ENCODE measurements at places on chromosomes 11 and 22. TPM values are rescaled to one million over a fixed set of nuclear protein-coding genes. Genes with fewer than 3 reads are reported as not detected.

- no peak overlapping the region for H3K4me3 ChIP-seq
- H3K36me3 ChIP-seq = no peaks in the 10 kb centered on the region
- no peaks in the 10 kb centered on the region for H3K27me3 ChIP-seq
- peak; percentile 41 for DNase-seq
Measured at GRCh38 chr22:19085233-19085718, 36.9 kb downstream of the DGCR2 start.

DNA sequence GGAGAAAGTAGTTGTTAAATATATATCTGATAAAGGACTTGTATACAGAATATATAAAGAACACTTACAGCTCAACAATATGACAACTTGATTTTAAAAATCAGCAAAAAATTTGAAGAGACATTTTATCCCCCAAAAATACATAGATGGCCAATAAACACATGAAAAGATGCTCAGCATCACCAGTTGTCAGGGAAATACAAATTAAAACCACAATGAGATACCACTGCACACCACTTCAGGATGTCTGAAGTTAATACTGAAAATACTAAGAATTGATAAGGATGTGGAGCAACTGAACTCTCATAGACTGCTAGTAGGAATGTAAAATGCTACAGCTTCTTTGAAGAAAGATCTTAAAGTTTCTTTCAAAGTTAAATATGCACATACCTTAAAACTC is 49.2 kb downstream of the KREMEN1 start:
- DNase-seq = no peak
- no peak overlapping the region for H3K4me3 ChIP-seq

DNA sequence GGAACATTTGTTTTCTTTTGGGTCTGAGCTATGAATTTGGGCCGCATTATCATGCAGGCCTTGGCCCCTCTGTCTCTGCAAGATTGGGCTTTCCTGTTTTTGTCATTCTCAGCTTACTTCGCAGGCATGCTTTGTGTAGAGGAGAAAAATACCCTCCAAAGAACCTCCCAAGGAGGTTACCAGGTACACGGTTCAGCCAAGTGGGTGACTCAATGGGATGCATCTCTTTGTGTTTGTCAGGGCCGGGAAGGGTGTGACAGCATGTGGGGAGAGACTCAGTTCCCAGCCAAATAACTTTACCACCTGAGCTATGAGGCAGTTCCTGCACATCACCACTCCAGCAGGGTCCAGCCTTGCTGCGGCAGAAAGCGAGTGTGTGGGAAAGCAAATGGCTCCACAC is 47.8 kb upstream of the CLDN5 start:
- no peak for DNase-seq
- H3K36me3 ChIP-seq = no peaks in the 10 kb centered on the region
- no peak overlapping the region for H3K4me3 ChIP-seq
- no peaks in the 10 kb centered on the region for H3K4me1 ChIP-seq
- H3K27me3 ChIP-seq = no peaks in the 10 kb centered on the region
- H3K27ac ChIP-seq = no peak overlapping the region

DNA sequence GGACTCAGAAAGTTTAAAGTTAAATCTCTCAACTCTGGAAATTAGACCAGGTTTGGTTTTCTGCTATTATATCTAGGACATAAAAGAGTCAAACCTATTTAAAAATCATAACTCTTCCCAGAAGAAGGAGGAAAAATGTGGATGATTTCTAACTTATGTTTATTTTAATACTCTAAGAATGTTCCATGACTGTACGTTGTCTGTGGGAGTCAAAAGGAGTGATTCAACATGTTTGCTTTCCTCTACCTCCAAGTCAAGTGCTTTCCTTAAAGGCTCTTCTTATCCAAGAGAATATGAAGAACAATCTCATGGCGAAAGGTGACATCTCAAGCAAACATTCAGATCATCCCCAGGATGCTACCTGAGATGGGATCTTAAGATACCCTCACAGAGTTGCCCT is 21.6 kb downstream of the OR51E1 start:
- no peaks in the 10 kb centered on the region for H3K27me3 ChIP-seq
- H3K4me3 ChIP-seq = no peak overlapping the region
- H3K27ac ChIP-seq = no peak overlapping the region
- H3K36me3 ChIP-seq = no peaks in the 10 kb centered on the region
- no peak for DNase-seq

MCAM gene
- total RNA-seq = 35.4 TPM

DDTL gene
- not detected for total RNA-seq

GRCh38 chr11:84795698-84796097 is 831.4 kb downstream of the DLG2 start:
- no peaks in the 10 kb centered on the region for H3K4me1 ChIP-seq
- no peak overlapping the region for H3K4me3 ChIP-seq
- no peak overlapping the region for H3K27ac ChIP-seq
- H3K36me3 ChIP-seq = no peaks in the 10 kb centered on the region
- DNase-seq = no peak

DNA sequence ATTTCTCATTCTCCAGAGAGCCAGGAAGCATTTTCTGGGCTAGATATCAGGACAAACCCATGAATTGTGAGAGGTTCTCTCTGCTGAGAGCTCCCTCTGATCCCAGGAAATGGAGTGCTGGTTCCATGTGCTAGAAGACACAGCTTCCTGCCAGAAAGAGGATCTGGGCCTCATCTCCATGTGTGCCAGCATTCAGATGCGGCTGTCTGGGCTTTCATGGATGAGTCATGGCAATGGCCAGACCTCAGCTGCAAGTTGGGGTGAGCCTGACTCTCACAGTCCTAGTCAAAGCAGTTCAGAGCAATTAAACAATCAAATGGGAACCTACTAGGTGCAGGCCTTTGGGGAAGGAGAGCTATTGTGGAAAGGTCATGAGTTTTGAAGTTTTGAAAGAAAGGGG is 82.3 kb upstream of the EED start:
- DNase-seq = peak; percentile 67
- H3K4me1 ChIP-seq = peaks cover 29% of the 10 kb centered on the region
- H3K27me3 ChIP-seq = no peaks in the 10 kb centered on the region
- peak overlapping the region; percentile 66 for H3K27ac ChIP-seq
- H3K36me3 ChIP-seq = no peaks in the 10 kb centered on the region
- H3K4me3 ChIP-seq = no peak overlapping the region

- no peak for DNase-seq
- no peak overlapping the region for H3K27ac ChIP-seq
- peaks cover 6% of the 10 kb centered on the region for H3K27me3 ChIP-seq
- H3K4me3 ChIP-seq = no peak overlapping the region
Measured at GRCh38 chr22:48902983-48903650, 924.6 kb downstream of the BRD1 start.

DNA sequence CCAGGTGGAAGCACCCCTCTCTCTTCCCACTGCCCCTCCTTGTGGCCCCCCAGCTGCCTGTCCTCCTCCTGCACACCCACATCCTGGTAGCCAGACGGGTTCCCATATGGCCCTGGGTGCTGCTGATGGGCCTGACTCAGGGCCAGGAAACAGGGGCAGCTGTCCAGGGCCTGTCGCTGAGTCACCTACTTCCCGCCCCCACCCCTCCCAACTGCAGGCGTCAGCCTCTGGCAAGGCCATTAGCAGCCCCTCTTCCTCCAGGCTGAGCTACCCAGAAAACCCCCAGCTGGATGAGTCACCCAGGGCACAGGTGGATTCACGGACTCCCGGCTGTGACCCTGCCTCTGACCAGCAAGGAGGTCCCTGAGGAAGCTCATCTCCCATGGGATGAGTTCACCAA is 6.9 kb upstream of the GAL start:
- no peak overlapping the region for H3K27ac ChIP-seq
- no peaks in the 10 kb centered on the region for H3K4me1 ChIP-seq
- H3K4me3 ChIP-seq = no peak overlapping the region

KCTD14 gene
- 6.0 TPM for total RNA-seq

GRCh38 chr11:128061281-128061871 is 526.0 kb downstream of the ETS1 start:
- H3K4me3 ChIP-seq = no peak overlapping the region
- peak overlapping the region; percentile 48 for H3K27ac ChIP-seq
- no peaks in the 10 kb centered on the region for H3K27me3 ChIP-seq
- H3K4me1 ChIP-seq = peaks cover 9% of the 10 kb centered on the region

- no peak overlapping the region for H3K4me3 ChIP-seq
- H3K4me1 ChIP-seq = no peaks in the 10 kb centered on the region
- H3K27ac ChIP-seq = no peak overlapping the region
Measured at GRCh38 chr22:48666620-48667019, 1161.1 kb downstream of the BRD1 start.

GRCh38 chr11:47609675-47610074 is 15.5 kb upstream of the C1QTNF4 start:
- H3K27me3 ChIP-seq = no peaks in the 10 kb centered on the region
- H3K27ac ChIP-seq = no peak overlapping the region
- no peak overlapping the region for H3K4me3 ChIP-seq
- H3K36me3 ChIP-seq = no peaks in the 10 kb centered on the region
- H3K4me1 ChIP-seq = no peaks in the 10 kb centered on the region

- no peaks in the 10 kb centered on the region for H3K27me3 ChIP-seq
- no peak for DNase-seq
- H3K4me3 ChIP-seq = no peak overlapping the region
- H3K27ac ChIP-seq = no peak overlapping the region
- H3K36me3 ChIP-seq = no peaks in the 10 kb centered on the region
Measured at GRCh38 chr11:61691380-61692156, 11.4 kb downstream of the DAGLA start.

HPX gene
- total RNA-seq = 367 TPM

MOGAT2 gene
- total RNA-seq = 3.2 TPM

GRCh38 chr22:45344334-45344733 is 34.6 kb downstream of the FAM118A start:
- no peaks in the 10 kb centered on the region for H3K4me1 ChIP-seq
- peak; percentile 28 for DNase-seq
- no peaks in the 10 kb centered on the region for H3K27me3 ChIP-seq
- H3K4me3 ChIP-seq = no peak overlapping the region
- no peaks in the 10 kb centered on the region for H3K36me3 ChIP-seq

GRCh38 chr11:112812729-112813128 is 148.5 kb upstream of the NCAM1 start:
- H3K4me3 ChIP-seq = no peak overlapping the region
- H3K4me1 ChIP-seq = peaks cover 3% of the 10 kb centered on the region

DNA sequence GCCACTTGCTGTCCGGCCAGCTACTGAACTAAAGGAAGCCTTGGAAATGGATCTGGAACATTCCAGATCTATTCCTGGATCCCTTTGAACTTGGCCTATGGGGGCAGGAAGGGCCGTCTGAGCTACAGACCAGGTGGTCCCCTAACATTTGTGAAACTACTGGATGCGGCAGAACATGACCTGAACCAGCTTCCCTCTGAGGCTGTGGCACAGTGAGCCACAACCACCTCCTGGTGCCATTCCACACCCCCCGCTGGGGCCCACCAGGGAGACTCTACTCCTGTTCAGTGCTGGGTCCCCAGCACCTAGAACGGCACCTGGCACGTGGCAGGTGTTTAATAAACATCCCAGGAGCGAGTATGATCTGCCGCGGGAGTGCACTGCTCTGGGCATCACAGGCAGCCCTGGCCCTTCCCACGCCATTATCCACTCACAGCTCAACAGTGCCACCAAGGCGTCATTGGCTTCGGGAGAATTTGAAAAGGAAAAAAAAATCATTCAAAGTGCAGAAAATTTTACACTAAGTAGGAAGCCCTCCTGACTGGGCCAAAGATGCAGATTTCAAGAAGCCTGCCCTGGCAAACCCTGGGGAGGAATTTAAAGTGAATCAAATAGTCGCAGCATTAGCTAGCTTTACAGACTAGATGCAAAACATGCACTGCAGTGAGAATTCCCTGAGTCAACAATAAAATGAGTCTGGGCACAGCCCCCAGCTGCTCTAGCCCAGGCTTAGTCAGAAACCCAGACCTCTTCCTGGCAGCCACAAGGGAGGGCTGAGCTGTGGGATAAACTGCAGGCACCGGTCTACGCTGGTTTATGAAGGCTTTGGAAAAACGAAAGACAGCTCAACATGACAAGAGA is 14.3 kb upstream of the EFCAB6 start:
- no peaks in the 10 kb centered on the region for H3K36me3 ChIP-seq
- DNase-seq = peak; percentile 75
- no peak overlapping the region for H3K4me3 ChIP-seq

GRCh38 chr11:95845167-95845566 is 54.9 kb downstream of the CEP57 start:
- H3K4me3 ChIP-seq = no peak overlapping the region
- no peaks in the 10 kb centered on the region for H3K4me1 ChIP-seq
- H3K36me3 ChIP-seq = no peaks in the 10 kb centered on the region

DNA sequence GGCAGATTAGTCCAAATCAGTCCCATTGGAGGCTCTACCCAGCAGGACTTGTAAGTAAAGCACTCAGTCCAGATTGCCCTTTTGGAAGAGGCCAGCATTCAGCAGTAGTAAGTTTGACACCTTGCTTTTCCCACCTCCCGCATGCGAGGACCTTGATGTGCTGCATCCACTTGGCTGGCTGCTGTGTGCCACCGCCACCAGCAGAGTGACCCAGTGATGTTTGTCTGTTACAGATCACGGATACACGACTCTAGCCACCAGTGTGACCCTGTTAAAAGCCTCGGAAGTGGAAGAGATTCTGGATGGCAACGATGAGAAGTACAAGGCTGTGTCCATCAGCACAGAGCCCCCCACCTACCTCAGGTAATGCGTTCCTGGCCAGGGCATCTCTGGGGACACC is 6.6 kb downstream of the SMARCB1 start:
- no peaks in the 10 kb centered on the region for H3K36me3 ChIP-seq
- DNase-seq = no peak
- no peak overlapping the region for H3K4me3 ChIP-seq

IGF2 gene
- 1,507 TPM for total RNA-seq

DNA sequence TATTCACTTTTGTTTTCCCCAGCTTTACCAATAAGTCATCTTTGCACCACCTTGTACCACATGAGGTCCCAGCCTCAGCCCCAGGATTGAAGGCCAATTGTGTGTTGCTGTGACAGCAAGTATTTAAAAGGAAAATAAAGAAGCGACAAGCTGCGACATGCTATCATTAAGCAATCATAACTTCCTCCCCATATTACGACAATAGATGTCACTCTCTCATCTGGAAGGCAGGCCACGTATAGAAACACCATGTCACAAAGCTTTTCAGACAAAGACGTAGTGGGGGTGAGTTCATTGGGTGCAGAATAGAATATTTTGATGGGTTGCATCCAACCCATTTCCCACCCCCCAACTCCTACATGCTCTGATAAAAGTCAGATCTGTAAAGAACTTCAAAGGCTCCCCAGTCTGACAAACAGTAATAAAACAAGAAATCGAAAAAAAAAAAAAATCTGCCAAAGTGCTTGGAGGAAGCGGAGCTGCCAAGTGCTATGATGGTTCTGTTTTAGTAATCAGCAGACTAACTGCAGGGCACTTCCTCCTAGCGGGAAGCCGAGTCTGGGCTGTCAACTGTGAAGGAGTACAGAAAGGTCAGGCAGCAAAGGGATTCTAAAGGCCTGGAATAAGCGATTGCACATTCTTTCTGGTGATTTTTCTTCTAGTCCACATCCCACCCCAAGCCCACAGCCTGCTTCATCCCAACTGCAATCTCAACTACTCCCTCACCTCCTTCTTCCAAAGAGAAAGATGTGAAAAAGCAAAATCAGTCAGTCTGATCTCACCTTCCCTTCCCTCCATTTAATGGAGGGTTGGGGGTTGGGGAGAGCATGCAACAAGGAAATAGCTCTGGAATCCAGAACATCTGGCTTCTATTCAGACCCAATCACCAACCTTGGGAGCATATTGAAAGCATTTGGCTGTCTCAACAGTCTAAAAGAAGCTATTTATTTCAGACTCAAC is 131.4 kb upstream of the UBASH3B start:
- H3K4me1 ChIP-seq = no peaks in the 10 kb centered on the region
- DNase-seq = peak; percentile 18
- H3K36me3 ChIP-seq = no peaks in the 10 kb centered on the region
- peak overlapping the region; percentile 58 for H3K27ac ChIP-seq
- H3K27me3 ChIP-seq = peaks cover 3% of the 10 kb centered on the region

GRCh38 chr11:5246772-5247471 is 2.7 kb downstream of the HBG1 start:
- no peaks in the 10 kb centered on the region for H3K36me3 ChIP-seq
- H3K27ac ChIP-seq = no peak overlapping the region
- no peak for DNase-seq
